ENCODE measurements at places on chromosomes 5 and 9. TPM values are rescaled to one million over a fixed set of nuclear protein-coding genes. Genes with fewer than 3 reads are reported as not detected.

GRCh38 chr9:131714821-131715220, 25.1 kb downstream of the RAPGEF1 start:
- peaks cover 2% of the 10 kb centered on the region for H3K36me3 ChIP-seq
- peaks cover 13% of the 10 kb centered on the region for H3K4me1 ChIP-seq
- peak overlapping the region; percentile 65 for H3K27ac ChIP-seq

Gene DOK3
- 0.99 TPM for total RNA-seq

GRCh38 chr5:132621699-132622098, 36.3 kb upstream of the IL13 start:
- H3K27ac ChIP-seq, result no peak overlapping the region
- H3K36me3 ChIP-seq, result no peaks in the 10 kb centered on the region
- no peaks in the 10 kb centered on the region for H3K27me3 ChIP-seq
- no peak for DNase-seq
- no peaks in the 10 kb centered on the region for H3K4me1 ChIP-seq

DNA sequence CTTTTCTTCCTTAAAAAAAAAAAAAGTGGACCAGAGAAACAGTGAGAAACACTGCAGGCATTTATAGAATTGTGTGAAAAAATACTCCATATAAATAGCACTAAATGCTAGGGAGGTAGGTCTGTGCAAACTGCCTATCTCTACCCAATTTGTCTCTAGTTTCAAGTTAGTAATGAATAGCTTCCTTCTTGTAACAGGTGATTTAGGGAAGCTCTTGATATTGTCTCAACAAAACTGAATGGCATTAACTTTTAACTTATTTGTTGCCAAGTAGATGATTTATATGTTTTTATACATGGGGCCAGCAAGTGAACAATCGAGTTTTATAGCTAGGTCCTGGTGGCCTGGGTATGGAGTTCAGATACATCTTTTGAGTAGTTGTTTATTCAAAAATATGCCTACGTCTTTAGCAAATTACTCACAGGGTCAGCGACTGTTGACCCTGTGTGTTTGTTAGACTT, 283.6 kb downstream of the NR3C1 start:
- no peaks in the 10 kb centered on the region for H3K4me1 ChIP-seq
- no peak overlapping the region for H3K27ac ChIP-seq
- H3K27me3 ChIP-seq, result no peaks in the 10 kb centered on the region
- H3K36me3 ChIP-seq, result no peaks in the 10 kb centered on the region
- DNase-seq, result no peak

DNA sequence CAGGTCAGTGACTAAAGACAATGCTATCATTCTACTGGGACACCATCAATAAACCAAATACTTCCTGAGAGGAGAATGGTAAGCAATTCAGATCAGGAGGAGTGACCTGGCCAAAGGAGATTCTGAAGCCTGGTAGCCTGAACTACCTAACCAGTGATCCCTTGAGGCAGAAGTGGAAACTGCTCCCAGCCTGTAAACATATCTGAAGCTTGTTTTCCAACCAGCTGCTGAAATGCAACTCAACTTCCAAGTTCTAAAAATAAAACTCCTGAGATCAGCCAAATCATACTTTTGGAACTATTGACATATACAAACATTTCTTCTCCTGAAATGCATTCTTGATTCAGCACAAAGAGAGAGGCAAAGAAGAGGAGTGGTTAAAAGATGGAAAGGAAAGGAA, 204.1 kb downstream of the EBF1 start:
- no peaks in the 10 kb centered on the region for H3K27me3 ChIP-seq
- no peaks in the 10 kb centered on the region for H3K4me1 ChIP-seq
- DNase-seq, result peak; percentile 38
- H3K36me3 ChIP-seq, result no peaks in the 10 kb centered on the region
- H3K27ac ChIP-seq, result no peak overlapping the region
- H3K4me3 ChIP-seq, result no peak overlapping the region
